ENCODE measurements at places on chromosomes 11 and 22. TPM values are rescaled to one million over a fixed set of nuclear protein-coding genes. Genes with fewer than 3 reads are reported as not detected.
A peak's percentile ranks its signal among the peaks of the same experiment; 100 is the strongest.

DNA sequence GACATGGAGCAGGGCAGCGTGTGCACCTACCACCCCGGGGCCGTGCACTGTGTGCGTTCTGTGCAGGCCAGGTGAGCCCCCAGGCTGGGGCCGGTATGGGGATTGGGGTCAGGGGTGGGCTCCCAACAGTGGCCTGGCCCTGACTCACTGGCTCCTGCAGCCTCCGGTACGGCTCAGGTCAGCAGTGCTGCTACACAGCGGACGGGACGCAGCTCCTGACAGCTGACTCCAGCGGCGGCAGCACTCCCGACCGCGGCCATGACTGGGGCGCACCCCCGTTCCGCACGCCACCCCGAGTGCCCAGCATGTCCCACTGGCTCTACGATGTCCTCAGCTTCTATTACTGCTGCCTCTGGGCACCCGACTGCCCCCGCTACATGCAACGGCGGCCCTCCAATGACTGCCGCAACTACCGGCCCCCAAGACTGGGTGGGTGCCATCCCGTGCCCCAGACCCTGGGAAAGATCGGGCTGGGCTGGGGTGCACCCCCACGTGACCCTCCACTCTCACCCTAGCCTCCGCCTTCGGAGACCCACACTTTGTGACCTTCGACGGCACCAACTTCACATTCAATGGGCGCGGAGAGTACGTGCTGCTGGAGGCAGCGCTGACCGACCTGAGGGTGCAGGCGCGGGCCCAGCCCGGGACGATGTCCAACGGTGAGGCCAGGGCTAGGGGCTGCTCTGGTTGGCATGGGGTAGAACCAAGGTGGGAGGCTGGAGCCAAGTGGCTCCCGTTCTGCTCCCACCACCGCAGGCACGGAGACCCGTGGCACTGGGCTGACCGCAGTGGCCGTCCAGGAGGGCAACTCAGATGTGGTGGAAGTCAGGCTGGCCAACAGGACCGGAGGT lies 4.4 kb downstream of the SUSD2 start:
- no peak for DNase-seq

DNA sequence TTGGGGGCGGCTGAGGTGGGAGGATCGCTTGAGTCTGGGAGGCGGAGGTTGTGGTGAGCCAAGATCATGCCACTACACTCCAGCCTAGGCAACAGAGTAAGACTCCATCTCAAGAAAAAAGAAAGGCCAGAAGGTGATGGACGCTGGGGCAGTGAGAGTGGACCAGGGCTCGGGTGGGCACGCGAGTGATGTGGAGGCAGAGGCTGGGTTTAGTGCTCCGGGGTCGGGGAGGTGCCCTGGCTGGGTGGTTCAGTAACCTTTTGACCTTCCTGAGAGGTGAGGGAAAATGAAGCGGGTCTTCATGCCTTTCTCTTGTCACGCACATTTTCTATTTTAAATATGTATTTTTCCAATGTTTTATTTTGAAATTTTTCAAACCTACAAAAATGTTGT lies 45.1 kb downstream of the ST14 start:
- DNase-seq = no peak

- no peak for DNase-seq
These were observed 124.7 kb upstream of the C11orf58 start for GRCh38 chr11:16613512-16614381.

DNA sequence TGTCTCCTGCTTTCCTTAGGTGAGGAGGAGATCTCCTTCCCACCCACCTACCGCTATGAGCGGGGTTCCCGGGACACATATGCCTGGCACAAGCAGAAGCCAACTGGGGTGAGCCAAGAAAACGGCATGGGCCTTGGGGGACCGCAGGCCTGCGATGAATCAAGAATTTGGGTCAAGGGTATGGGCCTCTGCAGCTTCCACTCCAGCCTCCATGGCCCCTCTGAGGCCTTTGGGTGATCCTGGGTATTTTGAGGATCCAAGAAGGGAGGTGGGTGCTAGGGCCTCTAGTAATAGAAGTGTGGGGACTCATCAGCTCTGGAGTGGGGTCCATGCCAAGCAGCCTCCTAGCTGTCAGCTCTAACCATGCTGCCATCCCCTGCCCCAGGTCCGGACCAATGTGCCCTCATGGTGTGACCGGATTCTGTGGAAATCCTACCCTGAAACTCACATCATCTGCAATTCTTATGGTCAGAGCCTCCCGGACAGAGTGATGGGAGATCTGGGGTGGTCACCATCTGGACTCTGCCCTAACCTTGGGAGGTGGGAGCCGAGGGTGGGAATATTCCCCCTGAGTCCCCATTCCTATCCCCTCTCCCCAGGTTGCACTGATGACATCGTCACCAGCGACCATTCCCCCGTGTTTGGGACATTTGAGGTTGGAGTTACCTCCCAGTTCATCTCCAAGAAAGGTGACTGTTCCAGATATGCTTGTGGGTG lies 8.6 kb downstream of the INPPL1 start:
- peak; percentile 34 for DNase-seq

DNA sequence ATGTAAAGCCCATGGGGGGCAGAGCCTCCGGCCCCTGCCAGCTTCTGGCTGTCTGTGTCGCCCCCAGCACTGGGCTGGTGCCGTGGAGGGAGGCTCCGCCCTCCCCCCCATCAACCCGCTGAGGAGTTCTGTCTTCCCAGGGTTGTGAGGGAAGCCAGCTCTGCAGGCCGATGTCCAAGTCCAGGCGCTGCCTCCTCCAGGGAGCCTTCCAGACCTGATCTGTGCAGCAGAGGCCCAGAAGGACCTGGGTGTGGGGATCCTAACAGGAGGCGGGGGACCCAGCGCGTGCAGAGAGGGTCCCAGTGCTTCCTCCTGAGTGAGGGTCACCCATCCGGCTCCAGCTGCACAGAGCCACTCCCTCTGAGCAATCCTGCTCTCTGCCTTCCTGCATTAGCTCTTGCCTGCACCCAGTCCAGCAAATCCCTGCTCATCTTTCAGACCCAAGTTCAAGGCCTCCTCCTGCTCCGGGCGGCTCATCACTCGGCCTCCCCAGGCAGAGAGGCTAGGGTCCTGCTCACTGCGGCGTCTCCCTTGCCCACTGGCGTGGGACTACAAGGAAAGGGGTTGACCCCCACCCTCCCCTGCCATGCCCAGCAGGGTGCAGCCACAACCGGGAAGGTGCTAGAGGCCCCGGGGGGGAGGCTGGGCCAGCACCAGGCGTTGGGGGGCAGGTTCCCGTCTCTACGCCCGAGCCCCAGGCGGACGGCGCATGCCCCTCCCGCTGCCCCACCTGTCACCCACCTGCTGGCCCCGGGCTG lies 16.4 kb downstream of the PRR33 start:
- no peak for DNase-seq

DNA sequence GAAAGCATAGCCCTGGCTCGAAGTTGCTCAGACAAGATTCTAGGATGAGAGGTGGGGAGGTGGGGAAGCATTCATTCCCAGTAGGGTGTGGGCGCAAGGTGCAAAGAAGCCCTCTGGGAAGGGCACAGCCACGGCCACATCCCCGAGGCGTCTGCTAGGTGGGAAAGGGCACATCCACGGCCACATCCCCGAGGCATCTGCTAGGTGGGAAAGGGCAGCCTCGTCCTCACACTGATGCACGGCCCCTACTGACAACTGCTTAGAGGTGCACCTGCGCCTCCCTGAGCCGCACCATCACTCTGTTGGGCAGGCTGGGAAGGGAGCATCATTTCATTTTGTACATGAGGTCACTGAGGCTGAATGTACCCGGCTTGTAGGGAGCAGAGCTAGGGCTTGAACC lies 94.6 kb upstream of the PITPNB start:
- no peak for DNase-seq

GRCh38 chr22:42969348-42969975 lies 45.5 kb downstream of the PACSIN2 start:
- no peak for DNase-seq

GRCh38 chr11:45333001-45333971 lies 47.1 kb upstream of the SYT13 start:
- DNase-seq = peak; percentile 81

Gene C11orf86
- total RNA-seq = not detected

Gene CALCA
- not detected for total RNA-seq

DNA sequence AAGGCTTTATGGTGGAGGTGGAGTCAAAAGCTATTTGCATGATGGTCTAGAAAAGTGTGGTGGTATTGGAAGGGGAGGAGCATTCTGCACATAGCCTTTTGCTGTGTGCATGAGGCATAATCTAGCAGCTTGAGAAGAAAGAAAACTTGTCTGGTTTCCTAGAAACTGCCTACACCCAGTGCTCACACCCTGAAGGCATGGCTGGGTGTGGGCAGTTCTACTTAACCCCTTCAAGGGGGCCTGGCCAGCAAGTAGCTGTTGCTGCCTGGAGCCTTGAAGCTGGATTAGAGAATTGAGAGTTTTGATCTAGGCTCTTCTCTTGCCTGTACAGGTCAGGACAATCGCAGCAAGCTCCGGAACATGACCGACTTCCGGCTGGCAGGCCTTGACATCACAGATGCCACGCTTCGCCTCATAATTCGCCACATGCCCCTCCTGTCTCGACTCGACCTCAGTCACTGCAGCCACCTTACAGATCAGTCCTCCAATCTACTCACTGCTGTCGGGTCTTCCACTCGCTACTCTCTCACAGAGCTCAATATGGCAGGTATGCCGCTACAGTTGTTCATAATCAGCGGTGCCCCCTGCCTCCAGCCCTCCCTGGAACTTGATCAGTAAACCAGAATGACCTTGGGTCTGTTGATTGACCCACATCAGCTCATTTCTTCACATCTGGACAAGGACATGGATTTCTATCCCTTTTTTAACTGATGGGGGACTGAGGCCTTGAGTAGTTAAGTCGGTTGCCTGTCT lies 12.2 kb upstream of the GRK2 start:
- DNase-seq = no peak

DNA sequence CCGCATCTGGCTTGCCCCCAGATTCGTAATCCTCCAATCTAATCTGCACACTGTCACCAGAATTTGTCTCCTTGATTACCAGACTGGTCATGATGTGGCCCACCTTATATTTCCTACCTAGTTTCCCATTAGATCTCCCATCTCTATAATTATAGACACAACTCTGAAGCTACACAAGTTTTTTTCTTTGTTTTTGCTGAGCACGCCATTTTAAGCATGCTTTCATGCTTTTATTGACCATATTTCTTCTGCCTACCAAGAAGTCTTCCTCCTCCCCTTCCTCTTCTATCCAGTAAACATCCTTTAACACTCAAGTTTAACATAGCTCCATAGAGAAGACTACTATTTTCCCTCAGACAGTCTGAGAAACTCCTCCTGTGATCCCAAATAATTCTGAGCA lies 24.3 kb upstream of the DEPDC7 start:
- no peak for DNase-seq

DNA sequence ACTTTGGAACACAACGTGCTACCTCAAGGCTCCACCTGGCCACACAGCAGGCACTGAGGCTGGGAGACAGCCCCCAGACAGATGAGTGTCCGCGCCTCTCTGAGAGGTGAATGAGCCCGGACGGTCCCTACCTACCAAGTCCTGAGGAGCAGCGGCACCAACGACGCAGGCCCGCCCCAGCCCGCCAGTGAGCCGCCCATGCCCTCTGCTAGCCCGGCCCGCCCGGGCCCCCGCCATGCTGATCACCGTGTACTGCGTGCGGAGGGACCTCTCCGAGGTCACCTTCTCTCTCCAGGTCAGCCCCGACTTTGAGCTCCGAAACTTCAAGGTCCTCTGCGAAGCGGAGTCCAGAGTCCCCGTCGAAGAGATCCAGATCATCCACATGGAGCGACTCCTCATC lies at the start of gene DDI1:
Gene DDI1, plus strand, starts transcription at position 53 of the 400 bp plus-strand sequence. Its CDS starts 183 bp downstream, at position 236.
- DNase-seq = no peak

DNA sequence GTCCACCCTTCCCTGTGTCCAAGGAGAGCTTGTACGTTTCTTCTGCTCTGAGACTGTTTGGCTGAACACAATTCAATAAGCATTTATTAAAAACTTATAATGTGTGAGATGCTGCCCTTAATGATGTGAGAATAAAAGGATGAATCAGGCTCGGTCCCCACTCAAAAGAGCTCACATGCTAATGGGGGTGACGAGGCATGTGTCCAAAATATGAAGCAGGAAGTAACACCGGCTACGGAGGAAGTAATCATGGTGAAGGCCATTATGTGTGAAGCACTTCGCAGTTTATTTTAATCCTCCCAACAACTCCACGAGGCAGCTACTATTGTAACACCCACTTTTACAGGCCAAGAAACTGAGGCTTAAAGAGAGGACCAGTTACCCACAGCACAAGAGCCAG lies 3.4 kb upstream of the RASD2 start:
- no peak for DNase-seq

GRCh38 chr22:30526656-30527055 lies 19.9 kb downstream of the SEC14L6 start:
- no peak for DNase-seq

DNA sequence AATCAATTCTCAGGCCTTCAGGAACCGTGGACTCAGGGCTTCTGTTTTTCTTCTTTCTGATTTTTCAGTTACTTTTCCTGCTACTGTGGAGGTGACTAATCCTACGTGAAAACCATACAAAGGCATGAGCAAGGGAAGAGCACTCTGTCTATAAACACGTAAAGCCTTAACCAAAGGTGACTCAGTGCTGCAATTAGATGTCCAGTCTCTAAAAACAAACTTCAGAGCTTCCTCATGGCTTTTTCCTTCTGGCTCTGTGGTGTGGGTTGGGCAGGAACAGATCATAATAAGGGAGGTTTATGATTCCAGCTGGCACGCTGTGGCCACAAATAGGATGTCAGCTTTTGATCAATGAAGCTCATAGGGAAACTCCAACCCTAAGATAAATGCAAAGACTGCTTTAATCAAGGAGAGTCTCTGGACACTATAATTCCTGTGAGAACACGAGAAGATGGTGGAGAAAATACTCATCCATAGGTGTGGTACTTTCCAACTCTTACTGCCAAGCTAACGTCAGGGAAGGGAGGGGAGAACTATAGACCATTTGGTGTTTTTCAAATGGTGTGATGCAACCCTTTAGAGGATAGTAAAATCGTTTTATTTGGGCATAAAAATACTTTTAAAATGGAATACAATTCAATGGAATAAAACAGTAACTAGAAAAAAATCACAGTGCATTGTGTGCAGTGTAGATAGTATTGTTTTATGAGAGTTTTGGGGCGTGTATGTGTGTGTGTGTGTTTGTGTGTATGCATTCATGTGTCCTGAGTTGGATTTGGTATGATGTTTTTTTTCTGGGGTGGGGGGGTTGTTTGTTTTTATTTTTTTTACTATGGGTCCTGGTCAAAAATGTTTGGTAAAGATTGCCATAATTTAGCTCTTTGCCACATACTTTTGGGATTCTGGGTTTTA lies at the start of gene NXPE2:
Gene NXPE2, plus strand, starts transcription at position 403 of the 912 bp plus-strand sequence. Its CDS starts 49 bp downstream, at position 452.
- DNase-seq = no peak

DNA sequence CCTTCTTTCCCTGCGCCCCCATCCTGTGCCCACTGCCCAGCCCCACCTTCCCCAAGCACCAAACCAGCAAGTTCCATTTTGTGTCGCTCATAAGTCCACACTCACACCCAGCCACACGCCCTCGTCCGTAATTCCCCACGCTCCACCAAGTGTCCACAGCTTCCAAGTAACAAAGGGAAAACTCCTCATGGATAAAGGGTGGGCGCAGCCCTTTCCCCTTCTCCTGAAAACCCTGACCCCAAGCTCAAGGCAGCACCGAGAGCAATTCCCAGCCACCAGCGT lies 458 bp downstream of the FXYD6 start:
- no peak for DNase-seq

Measured in vagina (tissue), 2 donors.